Stimulated activated CD4-positive, alpha-beta T cell treated with anti-CD3 and anti-CD28 coated beads, Interleukin-12 subunit alpha, Interleukin-12 subunit beta, amount 100 ng/mL, for 24 hours (primary cell): ENCODE measurements at places on chromosomes 12 and 14.

DNA sequence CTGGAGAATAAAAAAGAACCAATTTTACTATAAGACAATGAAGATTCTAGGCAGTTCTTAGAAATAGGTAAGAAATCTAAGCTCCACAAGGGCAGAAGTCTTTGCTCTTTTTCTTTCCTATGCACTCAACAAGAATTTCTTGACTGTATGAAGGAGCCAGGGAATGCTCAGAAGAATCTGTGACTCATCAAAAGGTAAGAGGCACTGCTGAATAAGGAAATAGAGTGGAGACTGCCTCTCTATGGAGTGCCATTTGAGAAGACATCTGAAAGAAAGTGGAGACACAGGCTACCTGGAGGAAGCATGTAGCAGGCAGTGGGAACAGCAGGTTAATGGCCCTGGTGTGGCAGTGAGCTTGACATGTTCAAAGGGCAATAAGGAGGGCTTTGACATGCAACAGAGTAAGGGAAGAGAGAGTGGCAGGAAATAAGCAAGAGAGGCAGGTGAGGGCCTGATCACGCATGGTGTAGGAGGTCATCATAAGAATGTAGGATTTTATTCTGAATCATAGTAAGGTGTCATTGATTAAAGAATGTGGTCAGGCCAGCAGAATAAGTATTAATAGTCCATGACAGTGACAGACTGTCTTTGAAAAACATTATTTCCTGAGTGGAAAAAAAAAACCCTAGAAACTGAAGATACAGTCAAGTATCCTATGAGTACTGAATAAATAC lies 446.7 kb upstream of the GARIN6 start:
- DNase-seq: no peak

- DNase-seq: no peak
Observed at GRCh38 chr12:93115646-93116045, 186.6 kb upstream of the EEA1 start.

- DNase-seq: no peak
Observed at GRCh38 chr12:90299121-90299520, 590.5 kb upstream of the ATP2B1 start.

- DNase-seq: no peak
Observed at GRCh38 chr14:92160619-92161018, 38.9 kb downstream of the CPSF2 start.

- DNase-seq: no peak
Observed at GRCh38 chr14:95500772-95501401, 15.6 kb downstream of the SYNE3 start.

DNA sequence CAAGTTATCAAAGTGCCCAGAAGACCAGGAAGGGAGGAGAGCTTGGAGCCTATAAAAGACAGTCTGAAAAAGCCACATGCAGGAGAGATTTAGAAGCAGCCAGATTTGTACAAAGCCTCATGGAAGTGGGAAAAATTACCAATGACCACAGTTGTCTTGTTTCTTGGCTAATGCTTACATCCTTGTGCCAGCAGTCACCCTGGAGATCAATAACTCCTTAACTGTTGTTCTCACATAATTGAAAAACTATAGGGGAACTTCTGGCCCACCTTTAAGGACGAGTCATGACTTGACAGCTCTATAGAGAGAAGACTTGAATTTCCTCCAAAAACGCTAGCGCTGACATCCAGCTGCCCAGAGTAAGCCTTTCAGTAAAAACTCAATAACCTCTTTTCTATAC lies 313.1 kb downstream of the GALC start:
- DNase-seq: no peak

GRCh38 chr14:75268633-75269550 lies 9.7 kb upstream of the FOS start:
- DNase-seq: no peak

DNA sequence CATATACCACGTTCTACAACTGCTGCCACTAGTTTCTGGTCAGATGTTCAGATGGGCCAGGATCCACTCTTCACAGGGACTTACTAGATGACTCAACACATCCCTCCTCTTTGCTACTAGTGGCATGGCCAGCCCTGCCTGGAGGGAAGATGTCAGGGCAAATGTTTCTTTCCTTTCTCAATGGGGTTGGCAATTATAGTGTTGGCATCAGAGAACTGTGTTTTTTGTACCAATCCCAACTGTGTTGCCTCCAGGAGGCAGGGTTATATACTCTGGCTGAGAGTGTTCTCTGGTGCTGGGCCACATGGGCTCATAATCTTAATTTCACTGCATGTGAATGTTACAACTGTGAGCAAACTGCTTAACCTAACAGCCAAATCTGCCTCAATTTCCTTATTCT lies 69.9 kb upstream of the AVPR1A start:
- no peak for DNase-seq

- no peak for DNase-seq
Observed at GRCh38 chr12:120720234-120720986, 5.2 kb upstream of the ACADS start.

- no peak for DNase-seq
Observed at GRCh38 chr14:81414123-81414522, 14.0 kb upstream of the STON2 start.

GRCh38 chr12:76997011-76997780 lies 68.2 kb downstream of the E2F7 start:
- DNase-seq: no peak
